Naive thymus-derived CD8-positive, alpha-beta T cell (primary cell): ENCODE measurements at places on chromosomes 4 and X. TPM values are rescaled to one million over a fixed set of nuclear protein-coding genes. Genes with fewer than 3 reads are reported as not detected.

The SMAD1 gene
- not detected for total RNA-seq

The NAA11 gene
- not detected for total RNA-seq

- no peak for DNase-seq
- H3K36me3 ChIP-seq = no peaks in the 10 kb centered on the region
- H3K4me3 ChIP-seq = no peak overlapping the region
- H3K27ac ChIP-seq = no peak overlapping the region
Observed at GRCh38 chr4:84877051-84877833, 89.2 kb downstream of the WDFY3 start.

The SSX2 gene
- total RNA-seq = not detected

- peak overlapping the region; percentile 59 for H3K27ac ChIP-seq
- no peaks in the 10 kb centered on the region for H3K27me3 ChIP-seq
- DNase-seq = no peak
- H3K4me3 ChIP-seq = peak overlapping the region; percentile 13
- peaks cover 53% of the 10 kb centered on the region for H3K4me1 ChIP-seq
Observed at GRCh38 chrX:129788527-129788926, 8.8 kb downstream of the SASH3 start.

The SMIM10L2A gene
- total RNA-seq = 5.0 TPM

DNA sequence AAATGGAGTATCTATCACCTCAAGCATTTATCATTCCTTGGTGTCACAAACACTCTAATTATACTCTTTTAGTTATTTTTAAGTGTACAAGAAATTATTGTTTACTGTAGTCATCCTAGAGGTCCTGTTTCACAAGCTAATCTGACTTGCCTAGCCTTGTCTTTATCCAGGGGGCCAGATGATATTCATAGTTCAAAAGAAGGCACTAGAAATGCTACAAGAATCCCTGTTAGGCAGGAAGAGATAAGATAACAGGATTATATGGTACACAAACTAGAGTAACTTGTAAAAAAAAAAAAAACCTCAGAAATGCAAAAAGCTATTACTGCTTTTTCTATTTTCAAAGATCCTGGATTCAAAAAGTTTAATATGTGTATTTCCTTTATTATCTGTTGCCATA, 95.8 kb downstream of the MBNL3 start:
- no peak overlapping the region for H3K4me3 ChIP-seq
- H3K27ac ChIP-seq = no peak overlapping the region
- DNase-seq = no peak
- no peaks in the 10 kb centered on the region for H3K4me1 ChIP-seq

DNA sequence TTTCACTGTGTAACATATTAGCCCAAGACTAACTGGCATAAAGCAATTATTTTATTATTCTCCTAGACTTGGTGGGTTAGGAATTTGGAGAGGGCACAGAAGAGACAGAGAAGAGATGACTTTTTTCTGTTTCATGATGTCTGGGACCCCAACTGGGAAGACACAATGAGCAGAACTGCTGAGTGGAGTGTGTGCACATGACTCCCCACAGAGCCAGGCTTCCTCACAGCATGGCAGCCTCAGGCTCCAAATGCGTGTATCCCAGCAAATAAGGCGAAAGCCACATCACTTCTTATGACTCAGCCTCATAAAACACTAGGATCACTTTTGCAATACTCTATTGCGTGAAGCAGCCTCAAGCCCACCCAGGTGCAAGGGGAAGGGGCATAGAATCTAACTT, 68.4 kb downstream of the MFAP3L start:
- peaks cover 5% of the 10 kb centered on the region for H3K4me1 ChIP-seq
- H3K27me3 ChIP-seq = peaks cover 12% of the 10 kb centered on the region
- DNase-seq = no peak
- peaks cover 4% of the 10 kb centered on the region for H3K36me3 ChIP-seq
- no peak overlapping the region for H3K4me3 ChIP-seq

The NR3C2 gene
- total RNA-seq = 50.7 TPM

DNA sequence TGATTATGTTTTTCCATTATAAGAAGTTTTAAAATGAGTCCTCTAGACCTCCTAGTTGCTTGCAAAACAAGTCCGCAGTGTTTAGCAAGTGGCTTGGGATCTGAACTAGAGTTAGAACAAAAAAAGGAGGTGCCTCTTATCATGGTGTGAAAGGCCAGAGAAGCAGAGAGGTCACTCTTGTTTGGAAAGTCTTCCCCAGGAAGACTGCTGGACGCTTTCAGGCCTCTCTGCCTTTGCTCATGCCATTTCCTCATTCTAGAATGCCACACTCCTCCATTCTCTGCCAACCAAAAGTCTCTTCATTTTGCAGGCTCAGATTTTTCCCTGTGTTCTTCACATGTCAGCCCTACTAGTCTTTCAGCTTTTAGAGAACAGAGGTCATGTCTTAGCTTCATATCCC, 14.9 kb downstream of the PARM1 start:
- H3K36me3 ChIP-seq = no peaks in the 10 kb centered on the region
- no peaks in the 10 kb centered on the region for H3K4me1 ChIP-seq
- H3K27ac ChIP-seq = no peak overlapping the region
- no peaks in the 10 kb centered on the region for H3K27me3 ChIP-seq
- H3K4me3 ChIP-seq = no peak overlapping the region

The FAM9B gene
- total RNA-seq = not detected

GRCh38 chr4:20773144-20773997, 73.1 kb downstream of the PACRGL start:
- no peaks in the 10 kb centered on the region for H3K4me1 ChIP-seq
- H3K36me3 ChIP-seq = no peaks in the 10 kb centered on the region
- no peak overlapping the region for H3K27ac ChIP-seq
- DNase-seq = peak; percentile 19
- H3K4me3 ChIP-seq = no peak overlapping the region

The PLK4 gene
- 2.2 TPM for total RNA-seq

The MAGEC3 gene
- total RNA-seq = not detected

DNA sequence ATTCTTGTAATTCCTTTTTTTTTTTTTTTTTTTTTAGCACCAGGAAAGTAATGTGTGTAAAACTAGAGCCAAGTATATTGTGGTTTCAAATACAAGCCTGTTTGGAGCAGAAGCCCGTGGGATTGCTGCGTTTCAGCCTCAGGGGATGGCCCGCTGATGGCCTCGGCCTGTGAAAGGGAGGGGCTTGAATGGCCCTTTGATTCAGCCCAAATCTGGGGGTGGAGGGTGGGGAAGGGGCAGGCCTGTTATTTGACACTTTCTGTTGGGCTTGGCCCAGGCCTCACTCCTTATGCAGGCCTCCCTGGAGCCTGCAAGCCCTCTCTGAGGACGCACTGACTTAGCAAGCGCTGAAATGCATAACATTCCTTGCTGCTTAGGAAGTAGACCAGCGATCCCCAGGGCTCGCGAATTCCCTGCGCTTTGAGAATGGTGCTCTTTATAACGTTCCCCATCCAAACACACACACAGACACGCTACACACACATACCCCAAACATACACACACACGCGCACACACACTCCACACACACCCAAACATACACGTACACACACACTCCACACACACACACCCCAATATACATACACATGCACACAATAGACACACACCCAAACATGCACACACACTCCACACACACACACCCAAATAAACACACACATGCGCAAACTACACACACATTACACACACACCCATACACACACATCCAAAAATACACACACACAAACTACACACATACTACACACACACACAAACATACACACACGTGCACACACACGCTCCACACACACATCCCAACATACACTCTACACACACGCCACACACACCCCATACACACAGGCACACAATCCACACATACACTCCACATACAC, 29.6 kb downstream of the TLR10 start:
- H3K27me3 ChIP-seq = no peaks in the 10 kb centered on the region
- no peak overlapping the region for H3K4me3 ChIP-seq
- peaks cover 2% of the 10 kb centered on the region for H3K36me3 ChIP-seq
- H3K27ac ChIP-seq = no peak overlapping the region

The SYN1 gene
- total RNA-seq = 0.47 TPM

- DNase-seq = no peak
- no peaks in the 10 kb centered on the region for H3K27me3 ChIP-seq
- H3K36me3 ChIP-seq = no peaks in the 10 kb centered on the region
- no peaks in the 10 kb centered on the region for H3K4me1 ChIP-seq
- H3K4me3 ChIP-seq = no peak overlapping the region
Observed at GRCh38 chr4:41512596-41512995, 25.4 kb upstream of the LIMCH1 start.

DNA sequence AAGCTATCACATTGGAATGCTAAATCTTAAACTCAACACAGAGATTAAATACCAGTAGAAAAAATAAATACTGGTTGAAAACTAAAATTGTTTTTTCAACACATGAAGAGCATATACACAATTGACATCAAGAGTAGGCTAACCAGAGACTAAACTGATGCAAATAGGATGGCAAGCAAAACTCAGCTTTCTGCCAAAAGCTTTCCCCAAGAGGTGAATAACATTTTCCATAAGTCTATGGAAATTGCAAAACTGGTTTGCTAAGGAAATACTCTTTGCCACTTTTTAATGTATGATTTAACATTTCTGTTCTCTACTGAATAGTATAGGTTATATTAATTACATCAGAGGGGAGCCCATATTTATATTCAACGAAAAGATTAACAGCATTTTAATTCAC, 23.8 kb downstream of the IQCM start:
- peaks cover under 1% of the 10 kb centered on the region for H3K27me3 ChIP-seq
- no peak overlapping the region for H3K27ac ChIP-seq
- no peak for DNase-seq
- H3K4me3 ChIP-seq = no peak overlapping the region

DNA sequence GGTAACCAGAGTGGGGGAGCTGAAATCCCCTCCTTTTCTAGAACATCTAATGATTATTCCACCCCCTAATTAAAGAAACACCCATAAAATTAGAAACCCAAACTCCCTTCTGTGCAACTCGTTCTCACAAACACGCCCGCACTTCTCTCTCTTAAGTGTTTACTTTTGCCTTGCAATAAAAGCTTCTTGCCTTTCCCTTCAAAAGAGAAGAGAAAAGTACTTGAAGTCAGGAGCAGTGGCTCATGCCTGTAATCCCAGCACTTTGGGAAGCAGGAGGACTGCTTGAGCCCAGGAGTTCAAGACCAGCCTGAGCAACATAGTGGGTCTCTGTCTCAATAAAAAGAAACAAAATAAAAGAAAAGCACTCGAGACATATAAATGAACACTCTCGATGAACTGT, 3.6 kb upstream of the GPR173 start:
- H3K27me3 ChIP-seq = no peaks in the 10 kb centered on the region
- DNase-seq = no peak
- H3K36me3 ChIP-seq = no peaks in the 10 kb centered on the region
- peaks cover 7% of the 10 kb centered on the region for H3K4me1 ChIP-seq
- no peak overlapping the region for H3K4me3 ChIP-seq

- H3K27ac ChIP-seq = no peak overlapping the region
- peaks cover 89% of the 10 kb centered on the region for H3K36me3 ChIP-seq
Observed at GRCh38 chr4:109497511-109497910, 62.5 kb upstream of the MCUB start.

DNA sequence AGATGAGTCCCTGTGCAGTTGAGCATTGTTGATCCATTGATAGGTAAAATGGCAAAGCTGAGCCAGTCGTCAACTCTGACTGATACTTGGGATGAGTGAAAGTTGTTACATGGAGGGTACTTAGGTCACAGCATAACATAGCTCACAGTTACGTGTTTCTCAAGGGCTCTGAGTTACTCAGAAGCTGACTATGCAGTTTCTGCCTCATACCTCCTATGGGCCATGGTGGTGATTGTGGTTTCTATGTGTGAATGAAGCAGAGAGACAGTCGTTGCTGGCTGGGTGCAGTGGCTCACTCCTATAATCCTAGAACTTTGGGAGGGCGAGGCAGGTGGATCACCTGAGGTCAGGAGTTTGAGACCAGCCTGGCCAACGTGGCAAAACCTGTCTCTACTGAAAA, 30.8 kb downstream of the FRMPD3 start:
- H3K4me3 ChIP-seq = no peak overlapping the region
- no peak overlapping the region for H3K27ac ChIP-seq
- DNase-seq = no peak
- peaks cover 3% of the 10 kb centered on the region for H3K27me3 ChIP-seq

DNA sequence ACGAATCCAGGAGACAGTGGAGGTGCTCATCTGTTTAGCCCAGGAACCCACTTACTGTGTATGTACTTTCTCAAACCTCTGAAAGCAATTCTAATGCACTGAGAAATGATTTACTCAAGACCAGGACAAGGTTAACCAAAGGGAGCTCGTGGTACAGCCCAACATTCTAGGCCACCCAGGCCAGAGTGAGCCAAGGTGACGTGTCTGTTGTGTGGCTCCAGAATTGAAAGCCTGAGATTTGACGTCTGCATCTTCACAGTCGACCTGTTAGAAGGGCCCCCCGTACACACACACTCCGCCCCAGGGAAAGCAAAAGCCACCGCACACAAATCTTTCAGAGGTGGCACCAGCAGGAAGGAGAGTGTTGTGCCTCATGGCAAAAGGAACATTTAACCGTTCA, 2.3 kb downstream of the MAP3K15 start:
- DNase-seq = no peak
- H3K36me3 ChIP-seq = no peaks in the 10 kb centered on the region
- peaks cover 6% of the 10 kb centered on the region for H3K4me1 ChIP-seq
- no peak overlapping the region for H3K4me3 ChIP-seq

DNA sequence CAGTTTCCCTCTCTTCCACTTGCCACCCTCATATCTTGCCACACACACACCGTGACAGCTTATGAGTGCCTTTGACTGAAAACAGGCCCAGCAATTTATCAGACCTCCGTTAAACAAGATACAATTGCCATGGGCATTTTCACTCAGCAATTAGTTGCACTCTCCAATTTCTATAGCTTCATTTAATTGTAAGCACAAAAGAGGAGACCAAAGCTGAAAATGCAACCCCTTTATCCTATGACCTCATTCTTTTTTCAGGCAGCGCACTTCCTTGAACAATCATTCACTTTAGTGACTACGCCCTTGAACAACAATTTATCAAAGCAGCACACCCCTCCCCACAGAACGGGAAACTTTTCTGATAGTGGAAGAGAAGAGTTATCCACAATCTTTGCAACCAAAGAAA, 4.1 kb downstream of the POF1B start:
- H3K27ac ChIP-seq = no peak overlapping the region
- H3K4me1 ChIP-seq = no peaks in the 10 kb centered on the region
- H3K27me3 ChIP-seq = no peaks in the 10 kb centered on the region
- H3K36me3 ChIP-seq = no peaks in the 10 kb centered on the region

The KIF4A gene
- total RNA-seq = 0.08 TPM

The MTHFD2L gene
- total RNA-seq = 13.3 TPM

DNA sequence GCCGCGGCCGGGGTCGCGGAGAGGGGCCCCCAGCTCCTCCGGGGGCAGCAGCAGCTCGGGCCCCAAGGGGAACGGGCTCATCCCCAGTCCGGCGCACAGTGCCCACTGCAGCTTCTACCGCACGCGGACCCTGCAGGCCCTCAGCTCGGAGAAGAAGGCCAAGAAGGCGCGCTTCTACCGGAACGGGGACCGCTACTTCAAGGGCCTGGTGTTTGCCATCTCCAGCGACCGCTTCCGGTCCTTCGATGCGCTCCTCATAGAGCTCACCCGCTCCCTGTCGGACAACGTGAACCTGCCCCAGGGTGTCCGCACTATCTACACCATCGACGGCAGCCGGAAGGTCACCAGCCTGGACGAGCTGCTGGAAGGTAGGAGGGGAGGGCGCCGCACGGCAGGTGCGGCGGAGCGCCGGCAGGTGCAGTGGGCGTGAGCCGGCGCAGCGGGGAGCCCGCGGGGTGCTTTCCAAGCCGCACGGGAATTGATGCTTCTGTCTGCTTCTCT, 886 bp downstream of the DCLK2 start:
- H3K27ac ChIP-seq = no peak overlapping the region
- H3K4me3 ChIP-seq = peak overlapping the region; percentile 71
- DNase-seq = no peak

The HSPA4L gene
- total RNA-seq = not detected

The MAGED4B gene
- total RNA-seq = 3.5 TPM

The GPR82 gene
- total RNA-seq = not detected

GRCh38 chr4:77994194-77994721, 62.9 kb upstream of the FRAS1 start:
- peaks cover 5% of the 10 kb centered on the region for H3K27me3 ChIP-seq
- no peaks in the 10 kb centered on the region for H3K36me3 ChIP-seq
- no peak overlapping the region for H3K4me3 ChIP-seq
- H3K27ac ChIP-seq = no peak overlapping the region
- no peak for DNase-seq
- H3K4me1 ChIP-seq = no peaks in the 10 kb centered on the region
